ENCODE measurements at places on chromosomes 3 and 15.

DNA sequence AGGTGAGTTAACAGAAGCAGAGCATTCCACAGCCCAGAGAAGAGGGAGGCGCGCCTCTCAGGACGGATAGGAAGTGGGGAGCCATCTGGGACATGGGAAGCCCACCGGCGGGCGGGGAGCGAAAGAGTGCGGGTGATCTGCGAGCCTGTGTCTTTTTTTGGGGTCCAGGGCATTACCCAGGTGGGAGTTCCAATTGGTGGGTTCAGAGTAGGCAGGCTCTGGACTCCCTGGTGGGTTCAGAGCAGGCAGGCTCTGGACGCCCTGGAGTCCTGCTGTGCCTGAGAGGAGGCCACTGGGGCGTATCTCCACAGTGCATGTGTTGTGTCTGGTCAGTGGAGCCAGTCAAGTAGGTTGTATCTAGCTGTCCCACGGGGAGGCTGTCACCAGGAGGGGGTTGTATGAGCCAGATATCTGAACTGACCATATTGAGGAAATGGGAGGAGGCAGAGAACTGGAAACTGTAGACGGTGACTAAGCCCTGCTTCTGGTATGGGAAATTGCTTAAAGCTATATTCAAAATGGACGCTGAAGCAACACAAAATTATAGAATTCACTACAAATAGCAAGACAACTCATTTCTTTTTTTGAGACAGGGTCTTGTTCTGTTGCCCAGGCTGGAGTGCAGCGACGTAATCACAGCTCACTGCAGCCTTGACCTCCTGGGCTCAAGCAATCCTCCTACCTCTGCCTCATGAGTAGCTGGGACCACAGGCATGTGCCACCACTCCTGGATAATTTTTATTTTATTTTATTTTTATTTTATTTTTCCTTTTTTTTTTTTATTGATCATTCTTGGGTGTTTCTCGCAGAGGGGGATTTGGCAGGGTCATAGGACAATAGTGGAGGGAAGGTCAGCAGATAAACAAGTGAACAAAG is 34.5 kb upstream of the CHST2 start:
- no peak for DNase-seq

DNA sequence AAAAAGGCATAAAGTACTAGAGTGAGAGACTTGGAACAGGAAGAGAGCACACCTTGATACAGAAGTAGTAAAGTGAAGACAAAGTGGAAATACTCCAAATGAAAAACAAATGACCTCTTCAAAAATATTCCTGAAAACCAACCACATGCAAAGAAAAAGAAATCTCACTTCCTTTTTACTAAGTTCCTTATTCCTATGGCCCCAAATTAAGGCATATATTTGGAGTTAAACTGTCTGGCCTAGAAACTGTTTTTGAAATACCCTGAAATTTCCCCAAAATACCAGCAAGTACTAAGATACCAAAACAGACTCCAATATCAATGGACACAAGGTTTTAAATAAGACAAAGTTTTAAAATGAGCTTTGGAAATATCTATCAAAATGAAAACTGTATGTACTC is 58.2 kb downstream of the ZNF148 start:
- no peak for DNase-seq

- no peak for DNase-seq
Measured at GRCh38 chr15:97547381-97547780, 413.1 kb upstream of the ARRDC4 start.

- DNase-seq = no peak
Measured at GRCh38 chr3:16311960-16312451, 47.0 kb downstream of the OXNAD1 start.

GRCh38 chr3:49641921-49642707 is 32.0 kb upstream of the APEH start:
- DNase-seq = no peak

DNA sequence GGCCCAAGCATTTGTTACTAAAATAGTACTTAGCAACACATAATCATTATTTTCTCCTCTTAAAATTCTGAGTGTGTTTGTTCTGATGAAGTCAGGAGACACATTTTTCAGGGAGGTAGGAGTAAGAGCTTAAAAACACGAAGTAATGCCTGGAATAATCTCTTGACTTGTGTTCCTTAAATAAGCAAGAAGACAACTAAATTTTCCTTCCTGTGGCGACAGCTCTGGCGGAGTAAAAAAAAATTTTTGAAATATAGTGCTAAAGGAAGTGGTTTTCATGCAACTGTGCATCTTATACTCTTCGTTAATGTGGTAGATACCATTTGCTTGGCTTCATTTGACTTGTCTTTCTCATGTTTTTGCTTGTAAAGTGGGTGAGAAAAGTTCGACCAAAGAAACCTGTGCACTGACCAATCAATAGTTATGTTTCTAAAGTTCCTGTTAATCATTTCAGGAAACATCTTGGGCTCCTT is 11.1 kb upstream of the MBNL1 start:
- DNase-seq = no peak

GRCh38 chr3:171525437-171525836 is 65.2 kb upstream of the TNIK start:
- no peak for DNase-seq

- peak; percentile 85 for DNase-seq
Measured at GRCh38 chr3:42071904-42072812, 19.0 kb upstream of the TRAK1 start.

DNA sequence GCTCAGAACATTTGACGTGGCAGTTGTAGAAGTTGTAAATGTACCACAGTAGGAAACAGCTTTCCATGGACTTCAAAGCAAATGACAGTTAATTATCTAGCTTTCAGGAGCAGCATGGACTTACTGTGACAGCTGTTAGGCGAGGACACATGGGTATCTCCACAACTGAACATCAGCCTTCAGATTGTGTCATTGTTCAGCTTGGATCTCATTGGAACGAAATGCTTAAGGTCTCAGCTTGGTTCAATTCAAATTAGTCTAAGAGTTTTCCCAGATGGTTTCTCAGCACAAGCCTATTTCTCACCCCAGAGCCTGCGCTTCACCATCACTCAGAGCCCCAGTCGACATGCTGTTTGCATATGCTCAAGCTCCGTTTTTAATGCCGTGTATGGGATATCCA is 21.1 kb upstream of the GYG1 start:
- DNase-seq = no peak

DNA sequence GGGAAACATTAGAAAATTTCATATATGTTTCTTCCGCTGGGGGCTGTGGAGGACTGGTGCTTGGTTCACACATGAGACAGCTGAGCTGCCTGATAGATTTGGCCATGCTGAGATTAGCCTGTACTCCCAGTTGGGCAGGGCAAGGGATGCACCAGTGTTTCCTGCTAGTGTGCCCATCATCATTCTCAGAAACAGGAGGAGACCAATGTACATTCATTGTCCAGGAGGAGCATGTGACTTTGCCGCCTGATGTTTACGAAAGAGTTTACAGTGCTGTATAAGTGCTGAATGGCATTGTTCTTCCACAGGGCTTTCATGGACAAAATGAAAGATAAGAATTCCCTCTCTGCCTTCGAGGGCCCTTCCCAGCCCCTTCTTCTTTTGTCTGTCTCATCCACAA is 311.1 kb upstream of the THBS1 start:
- DNase-seq = no peak

DNA sequence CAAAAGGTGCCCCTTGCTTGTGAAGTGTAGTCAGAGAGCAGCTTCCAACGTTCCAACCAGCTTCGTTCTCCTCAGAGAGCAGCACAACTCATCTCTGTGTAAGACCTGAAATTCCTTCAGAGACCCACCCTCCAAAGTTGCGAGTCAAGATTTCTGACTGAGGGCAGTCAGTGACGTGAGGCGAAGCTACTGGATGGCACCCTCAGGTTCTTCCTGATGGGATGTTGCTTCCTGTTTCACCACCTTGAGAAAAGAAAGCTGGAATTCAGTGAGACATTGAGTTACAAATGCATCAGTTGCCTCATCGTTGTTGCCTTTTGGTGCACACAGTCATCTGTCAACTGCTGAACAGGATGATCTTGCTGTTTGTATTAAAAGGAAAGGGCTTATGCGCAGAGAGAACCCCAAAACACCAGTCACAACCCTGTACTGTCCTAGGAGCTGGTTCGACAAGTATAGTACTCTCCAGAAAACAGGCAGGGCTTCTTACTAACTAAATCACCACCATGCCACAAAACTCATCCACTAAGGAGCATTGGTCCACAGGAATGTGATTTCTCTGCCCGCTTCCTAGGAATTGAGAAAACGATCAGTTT is at the start of gene CERS3:
TSS of gene CERS3 (minus strand) at position 118 of the 596 bp plus-strand sequence. CDS start 27,101 bp downstream, outside the sequence.
- no peak for DNase-seq

DNA sequence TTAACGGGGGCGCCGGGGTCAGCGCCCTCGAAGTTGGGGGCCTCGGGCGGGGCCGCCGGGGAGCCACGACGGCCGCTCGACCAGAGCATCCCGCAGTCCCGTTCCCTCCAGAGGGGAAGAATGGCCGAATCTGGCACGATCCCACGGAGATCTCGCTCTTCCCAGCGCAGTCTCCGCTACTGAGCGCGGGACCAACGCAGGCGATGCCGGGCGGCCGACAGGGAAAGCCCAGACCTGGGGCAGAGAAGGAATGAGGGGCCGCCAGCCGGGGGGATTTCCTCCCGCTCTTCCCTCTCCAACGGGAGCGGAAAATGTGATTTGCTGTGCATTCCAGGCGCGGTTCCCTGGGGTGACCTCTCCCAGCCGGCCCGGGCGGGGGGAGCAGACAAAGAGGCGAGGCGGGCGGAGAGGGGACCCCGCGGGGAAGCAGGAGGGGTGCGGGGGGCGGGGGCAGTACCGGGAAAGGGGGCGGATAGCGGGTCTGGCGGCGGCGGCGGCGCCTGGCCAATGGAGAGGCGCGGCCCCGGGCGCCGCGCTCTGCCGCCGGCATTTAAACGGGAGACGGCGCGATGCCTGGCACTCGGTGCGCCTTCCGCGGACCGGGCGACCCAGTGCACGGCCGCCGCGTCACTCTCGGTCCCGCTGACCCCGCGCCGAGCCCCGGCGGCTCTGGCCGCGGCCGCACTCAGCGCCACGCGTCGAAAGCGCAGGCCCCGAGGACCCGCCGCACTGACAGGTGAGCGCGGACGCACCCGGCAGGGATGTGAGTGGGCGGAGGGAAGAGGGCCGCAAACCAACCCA is at the start of gene GREM1:
TSS of gene GREM1 (plus strand) at position 579 of the 801 bp plus-strand sequence. CDS start 12,687 bp downstream, outside the sequence.
- peak; percentile 73 for DNase-seq

- no peak for DNase-seq
Measured at GRCh38 chr3:178184833-178185232, 351.4 kb upstream of the KCNMB2 start.

- no peak for DNase-seq
Measured at GRCh38 chr3:169158379-169158778, 505.1 kb downstream of the MECOM start.

- no peak for DNase-seq
Measured at GRCh38 chr3:124306665-124307064, 314.7 kb upstream of the ROPN1 start.

- peak; percentile 25 for DNase-seq
Measured at GRCh38 chr15:70245932-70246622, 148.4 kb upstream of the TLE3 start.

GRCh38 chr3:21310891-21311290 is 440.1 kb downstream of the ZNF385D start:
- no peak for DNase-seq

- DNase-seq = no peak
Measured at GRCh38 chr3:81339040-81339845, 422.2 kb downstream of the GBE1 start.

- no peak for DNase-seq
Measured at GRCh38 chr3:133489466-133490085, 83.9 kb upstream of the CDV3 start.

DNA sequence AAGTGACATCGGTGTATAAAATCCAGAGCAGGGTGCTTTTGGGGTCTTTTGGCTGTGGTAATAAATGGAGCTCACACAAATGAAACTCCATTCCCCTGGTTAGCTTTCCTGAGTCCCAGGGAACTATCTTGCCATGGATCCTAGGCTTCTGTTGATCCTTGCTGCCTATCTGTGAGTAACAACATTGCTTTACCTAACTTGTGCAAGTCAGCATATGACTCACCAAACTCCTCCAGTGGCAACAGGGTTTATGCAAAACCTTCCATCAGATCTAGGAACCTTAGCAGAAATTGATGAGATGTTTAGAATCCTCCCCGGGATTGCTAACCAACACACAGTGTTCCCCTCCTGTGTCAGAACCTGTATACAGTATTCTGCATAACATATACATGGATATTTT is 105.4 kb downstream of the SCAPER start:
- no peak for DNase-seq

DNA sequence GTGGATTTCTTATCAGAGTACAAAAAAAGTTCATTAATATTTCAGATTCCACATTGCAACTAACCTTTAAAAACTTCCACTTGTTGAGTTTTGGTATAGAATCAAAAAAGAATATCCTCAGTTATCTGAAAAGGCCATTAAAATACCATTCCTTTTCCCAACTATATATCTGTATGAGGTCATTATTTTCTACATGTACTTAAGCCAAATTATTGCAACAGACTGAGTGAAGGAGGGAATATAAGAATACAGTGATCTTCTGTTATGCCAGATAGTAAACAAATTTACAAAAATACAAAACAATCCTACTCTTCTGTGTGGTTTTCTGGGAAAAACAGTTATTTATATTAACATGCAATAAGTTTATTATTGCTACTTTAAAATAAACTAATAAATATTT is 5.7 kb upstream of the GANC start:
- no peak for DNase-seq

DNA sequence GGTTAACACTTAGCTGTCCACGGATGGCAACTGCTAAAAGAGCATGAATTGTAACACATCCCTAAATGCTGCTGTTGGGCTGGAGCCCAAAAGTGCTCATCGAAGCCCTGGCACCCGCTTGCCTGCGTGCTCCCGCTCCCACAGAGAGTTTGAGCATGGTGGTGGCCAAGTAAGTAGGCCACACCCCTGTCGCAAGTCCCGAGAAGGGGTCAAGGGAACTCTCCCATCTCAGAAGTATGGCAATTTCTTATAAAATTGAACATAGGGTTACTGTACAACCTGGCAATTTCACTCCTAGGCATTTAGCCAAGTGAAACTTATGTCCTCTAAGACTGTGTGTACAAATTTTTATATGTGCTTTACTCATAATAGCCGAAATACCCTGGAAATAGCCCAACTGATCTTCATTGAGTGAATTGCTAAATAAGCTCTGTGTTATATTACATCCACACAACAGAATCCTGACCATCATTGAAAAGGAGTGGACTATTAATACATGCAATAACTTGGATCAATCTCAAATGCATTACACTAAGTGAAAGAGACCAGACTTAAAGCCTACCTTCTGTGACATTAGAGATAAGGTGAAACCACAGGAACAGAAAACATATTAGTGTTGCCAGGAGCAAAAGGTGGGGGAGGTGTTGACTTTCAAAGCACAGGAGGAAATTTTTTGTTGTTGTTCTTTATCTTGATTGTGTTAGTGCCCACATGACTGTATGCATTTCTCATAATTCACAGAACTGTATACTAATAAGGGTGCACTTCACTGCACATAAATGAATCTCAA is 1.5 kb upstream of the GCSAM start:
- no peak for DNase-seq

DNA sequence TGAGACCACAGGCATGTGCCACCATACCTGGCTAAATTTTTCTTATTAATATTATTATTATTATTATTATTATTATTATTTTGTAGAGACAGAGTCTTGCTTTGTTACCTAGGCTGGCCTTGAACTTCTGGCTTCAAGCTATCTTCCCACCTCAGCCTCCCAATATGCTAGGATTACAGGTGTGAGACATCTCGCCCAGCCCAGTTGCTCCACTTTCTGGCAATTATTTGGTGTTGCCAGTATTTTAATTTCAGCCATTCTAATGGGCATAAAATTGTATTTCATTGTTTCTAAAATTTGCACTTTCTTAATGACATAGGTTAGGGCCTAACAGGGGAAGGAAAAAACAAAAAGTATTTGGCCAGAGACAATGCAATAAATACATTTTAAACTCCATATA is 1217.6 kb upstream of the ALCAM start:
- no peak for DNase-seq
